Globus pallidus (tissue), 1 donor: ENCODE measurements at places on chromosomes 11 and 22.

DNA sequence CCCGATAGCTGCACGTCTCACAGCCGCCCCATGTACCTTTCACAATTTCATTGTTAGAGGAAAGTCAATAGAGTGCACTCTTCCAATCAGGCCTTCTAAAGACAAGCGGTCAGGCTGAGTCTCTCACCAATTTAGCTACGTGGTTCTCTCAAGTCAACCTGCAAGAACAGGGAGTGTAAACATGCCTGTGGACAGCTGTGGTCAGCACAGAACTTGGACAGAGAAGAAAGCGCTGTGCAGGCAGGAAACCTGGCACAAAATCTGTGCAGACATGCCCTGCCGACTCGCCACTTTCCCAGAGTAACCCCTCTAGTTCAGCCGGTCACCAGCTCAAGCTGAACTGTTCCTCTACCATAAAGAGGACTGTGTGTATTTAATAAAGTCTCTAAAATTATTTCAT is 39.5 kb downstream of the CHKA start:
- DNase-seq, result no peak

DNA sequence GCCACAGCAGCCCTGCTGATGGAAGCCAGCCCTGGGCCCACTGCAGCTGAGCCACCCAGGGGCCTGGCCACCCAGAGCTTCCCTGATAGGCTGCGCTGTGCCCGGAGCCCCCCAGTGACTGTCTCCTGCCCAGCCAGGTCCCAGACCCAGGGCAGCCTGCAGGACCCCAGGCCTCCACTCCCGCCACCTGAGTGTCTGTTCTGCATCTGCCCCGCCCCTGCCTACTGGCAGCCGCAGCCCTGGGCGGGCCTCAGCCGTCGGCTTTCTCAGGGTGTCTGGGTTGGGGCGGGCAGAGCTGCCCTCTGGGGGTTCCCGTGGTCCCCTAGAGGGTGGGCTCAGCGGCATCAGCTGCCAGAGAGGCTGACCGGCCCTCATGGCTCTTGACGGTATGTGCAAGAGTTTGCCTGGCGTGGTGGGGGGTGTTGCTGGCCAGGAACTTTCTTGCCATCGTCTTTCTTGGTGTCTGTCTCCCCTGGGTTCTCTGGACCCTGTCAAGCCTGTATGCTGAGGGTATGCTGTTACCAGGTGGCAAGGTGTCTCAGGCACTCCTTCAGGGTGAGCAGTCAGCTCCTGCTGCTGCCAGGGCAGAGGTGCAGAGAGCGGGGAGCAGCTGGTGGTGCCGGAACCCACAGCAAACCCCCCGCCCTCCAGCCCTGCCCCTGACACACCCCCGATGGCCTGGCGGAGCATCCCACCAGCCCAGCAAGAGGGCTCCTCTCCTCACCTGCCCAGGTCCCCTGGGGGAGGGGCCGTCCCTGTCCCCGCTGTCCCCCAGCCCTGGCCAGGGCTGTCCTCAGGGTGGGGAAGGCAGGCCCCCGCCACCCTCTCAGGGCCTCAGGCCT is 12.2 kb upstream of the PIM3 start:
- DNase-seq, result no peak

- DNase-seq, result no peak
Observed at GRCh38 chr11:121762820-121763219, 310.1 kb upstream of the SORL1-AS1 start.

GRCh38 chr11:112661571-112661970 is 299.6 kb upstream of the NCAM1 start:
- DNase-seq, result no peak

GRCh38 chr11:111982019-111982464 is 43.2 kb upstream of the DLAT start:
- DNase-seq, result peak; percentile 68

- DNase-seq, result no peak
Observed at GRCh38 chr11:66957971-66958231, 282 bp downstream of the PC start.

- no peak for DNase-seq
Observed at GRCh38 chr11:95884376-95884775, 39.5 kb downstream of the MTMR2 start.

- no peak for DNase-seq
Observed at GRCh38 chr11:130441719-130442118, 6.7 kb upstream of the ADAMTS15 start.
